ENCODE measurements at places on chromosomes 12 and 14.
A peak's percentile ranks its signal among the peaks of the same experiment; 100 is the strongest.

- peak; percentile 50 for DNase-seq
Observed at GRCh38 chr12:121494093-121494787, 86.6 kb downstream of the KDM2B start.

- DNase-seq, result no peak
Observed at GRCh38 chr12:45975506-45975905, 14.9 kb downstream of the SCAF11 start.

GRCh38 chr12:13094367-13094766 lies 9.1 kb downstream of the GSG1 start:
- DNase-seq, result no peak

GRCh38 chr12:50453872-50454271 lies 50.9 kb upstream of the DIP2B start:
- DNase-seq, result no peak

DNA sequence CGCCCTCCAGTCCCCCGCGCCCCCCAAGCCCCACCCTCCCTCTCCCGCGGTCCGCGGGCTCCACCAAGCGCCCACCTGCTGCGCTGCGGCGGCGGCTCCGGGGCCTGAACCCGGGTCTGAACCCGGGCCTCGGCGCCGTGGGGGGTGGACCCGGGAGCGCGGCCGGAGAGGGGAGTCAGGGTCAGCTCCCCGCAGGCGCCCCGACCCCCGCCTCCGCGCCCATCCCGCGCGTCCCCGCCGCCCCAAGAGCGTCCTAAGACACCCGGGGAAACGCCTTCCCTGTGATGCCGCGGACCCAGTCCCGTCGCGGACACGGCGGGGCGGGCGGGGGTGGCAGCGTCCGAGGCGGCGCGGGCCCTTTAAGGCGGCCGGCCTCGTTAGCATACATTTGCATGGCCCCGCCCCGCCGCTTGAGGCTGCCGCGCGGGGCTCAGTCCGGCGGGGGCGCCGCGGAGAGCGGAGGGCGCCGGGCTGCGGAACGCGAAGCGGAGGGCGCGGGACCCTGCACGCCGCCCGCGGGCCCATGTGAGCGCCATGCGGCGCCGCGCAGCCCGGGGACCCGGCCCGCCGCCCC lies at the start of gene MMP17:
MMP17 (plus strand) TSS at position 433 of the 574 bp plus-strand sequence; CDS start at position 535, 102 bp downstream.
- no peak for DNase-seq

- no peak for DNase-seq
Observed at GRCh38 chr12:75389061-75389460, 1.8 kb upstream of the GLIPR1L2 start.

DNA sequence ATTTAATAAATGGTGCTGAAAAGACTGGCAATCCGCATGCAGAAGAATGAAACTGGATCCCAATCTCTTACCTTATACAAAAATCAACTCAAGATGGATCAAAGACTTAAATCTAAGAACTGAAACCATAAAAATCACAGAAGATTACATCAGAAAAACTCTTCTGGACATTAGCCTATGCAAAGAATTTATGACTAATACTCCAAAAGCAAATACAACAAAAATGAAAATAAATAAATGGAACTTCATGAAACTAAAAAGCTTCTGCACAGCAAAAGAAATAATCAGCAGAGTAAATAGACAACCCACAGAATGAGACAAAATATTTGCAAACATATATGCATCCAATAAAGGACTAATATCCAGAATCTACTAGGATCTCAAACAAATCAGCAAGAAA lies 14.3 kb upstream of the CLEC1A start:
- no peak for DNase-seq

DNA sequence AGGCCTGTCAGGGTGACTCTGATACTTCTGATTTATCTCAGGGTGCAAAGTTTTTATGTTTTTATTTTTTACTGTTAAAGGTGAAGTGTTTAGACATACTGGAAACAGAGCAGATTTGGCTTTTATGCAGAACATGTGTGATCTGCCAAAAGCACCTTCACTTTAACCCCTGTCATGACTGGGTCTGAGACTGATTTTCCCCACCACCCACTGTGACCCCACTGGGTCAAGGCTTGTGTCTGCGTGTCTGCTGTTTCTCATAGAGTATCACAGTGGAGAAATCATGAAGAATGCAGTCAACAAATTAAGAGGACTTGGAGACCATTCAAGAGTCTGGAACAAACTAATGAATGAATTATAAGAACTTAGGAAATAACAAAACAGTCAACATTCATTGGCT lies 131.2 kb downstream of the SPTSSA start:
- DNase-seq, result no peak

- DNase-seq, result no peak
Observed at GRCh38 chr12:80504389-80505163, 60.5 kb downstream of the PTPRQ start.

DNA sequence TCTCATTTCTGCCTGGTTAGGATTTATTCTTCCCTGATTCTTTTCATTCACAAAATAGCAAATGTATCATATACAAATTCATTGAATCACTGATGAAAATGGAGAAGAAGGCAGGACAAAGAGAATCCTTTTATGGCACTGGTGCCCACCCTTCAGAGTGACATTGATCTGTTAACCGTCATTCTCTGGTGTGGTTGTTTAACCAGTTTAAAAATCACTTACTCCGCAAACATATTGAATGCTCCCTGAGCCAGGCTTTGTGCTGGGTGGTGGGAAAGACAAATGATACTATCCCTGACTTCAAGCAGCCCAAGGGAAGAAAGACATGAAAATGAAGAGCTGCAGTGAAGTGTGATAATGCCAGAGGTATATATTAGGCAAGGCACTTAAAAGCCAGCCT lies 187.5 kb upstream of the SLC38A2 start:
- no peak for DNase-seq

DNA sequence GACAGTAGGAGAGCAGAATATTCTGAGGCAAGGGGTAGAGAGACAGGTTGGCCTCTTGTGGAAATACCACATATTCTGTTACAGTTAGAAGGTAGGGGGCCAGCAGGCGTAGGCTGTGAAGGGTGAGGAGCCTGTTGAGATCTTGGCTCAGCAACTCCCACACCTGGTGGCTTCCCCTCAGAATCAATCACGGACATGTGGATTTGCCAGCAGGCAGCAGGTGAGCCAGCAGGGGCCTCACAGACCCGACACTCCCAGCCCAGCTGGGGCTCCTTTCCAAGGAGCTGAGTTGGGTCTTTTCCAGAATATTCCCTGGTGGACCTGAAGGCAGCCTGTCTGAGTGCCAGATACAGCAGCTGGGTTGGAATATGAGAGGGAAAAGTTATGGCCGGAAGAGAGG lies 150.0 kb upstream of the CRY1 start:
- DNase-seq, result no peak

- no peak for DNase-seq
Observed at GRCh38 chr12:39846971-39847650, 227.5 kb upstream of the ABCD2 start.

DNA sequence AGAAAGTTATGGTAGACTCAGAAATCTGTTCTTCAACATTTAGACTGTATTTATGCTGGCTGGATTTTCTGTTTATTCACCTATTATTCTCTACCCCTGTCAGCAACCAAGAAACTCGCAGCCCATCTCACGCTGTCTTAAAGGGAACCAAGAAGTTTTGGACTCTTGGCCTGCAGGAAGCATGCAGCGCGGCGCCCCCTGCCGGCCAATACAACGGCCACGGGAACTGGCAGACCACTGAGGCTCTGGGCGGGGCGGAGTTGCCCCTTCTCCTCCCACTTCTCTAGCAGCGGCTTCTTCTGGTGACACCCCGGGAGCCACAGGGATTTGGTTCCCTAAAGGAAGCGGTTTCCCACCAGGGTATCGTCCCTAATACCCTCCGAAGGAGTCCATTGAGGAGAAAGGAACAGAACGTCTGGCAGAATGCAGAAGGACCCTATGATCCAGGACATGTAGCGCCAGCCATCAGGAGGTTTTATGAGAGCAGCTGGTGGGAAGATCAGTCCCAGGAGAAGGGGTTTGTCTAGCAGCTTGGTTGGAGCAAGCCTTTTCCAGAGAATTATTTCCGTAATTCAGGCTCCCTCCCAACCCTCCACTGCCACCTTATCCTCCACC lies 21.0 kb upstream of the RNASE2 start:
- no peak for DNase-seq

GRCh38 chr12:128763395-128763794 lies 60.4 kb downstream of the SLC15A4 start:
- no peak for DNase-seq

GRCh38 chr12:124994437-124994975 lies 1.1 kb downstream of the BRI3BP start:
- no peak for DNase-seq

DNA sequence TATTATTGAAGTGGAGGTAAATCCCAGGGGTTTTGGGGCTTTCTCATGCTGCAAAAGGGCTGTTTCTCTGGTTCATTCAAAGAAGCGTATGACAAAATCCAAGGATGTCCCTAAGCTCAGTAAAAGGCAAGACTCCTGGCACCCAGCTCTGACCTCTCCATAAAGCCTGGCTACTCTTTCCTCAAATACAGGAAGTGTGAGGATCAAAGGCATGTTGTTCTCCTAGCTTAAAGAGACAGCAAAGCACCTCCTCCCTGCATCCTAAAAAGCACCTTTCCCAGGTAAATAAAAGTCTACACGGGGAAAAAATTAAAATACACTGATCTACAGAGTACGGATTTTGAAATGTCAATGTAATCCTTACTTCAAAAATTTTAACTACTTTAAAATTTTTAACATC lies 118.6 kb downstream of the LMNTD1 start:
- DNase-seq, result no peak

- no peak for DNase-seq
Observed at GRCh38 chr12:27508736-27509431, 15.1 kb upstream of the PPFIBP1 start.

DNA sequence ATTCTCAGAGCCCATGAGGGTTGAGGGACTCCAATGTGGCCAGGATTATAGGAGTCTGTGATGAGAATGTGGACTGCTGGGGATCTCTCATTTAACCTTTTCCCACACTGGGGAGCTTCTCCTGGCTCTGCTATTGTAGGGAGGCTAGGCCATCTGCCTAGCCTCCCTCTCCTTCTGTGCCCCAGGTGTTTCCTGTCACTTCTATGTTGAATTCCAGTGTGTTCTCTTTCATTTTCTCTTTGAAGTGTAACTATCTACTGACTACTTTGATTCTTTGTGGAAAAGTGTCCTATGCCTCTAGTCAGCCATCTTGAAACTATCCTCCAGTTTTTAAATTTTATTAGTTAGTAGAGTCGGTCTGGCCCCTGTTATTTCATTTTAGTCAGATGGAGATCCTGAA lies 53.4 kb upstream of the ABCD2 start:
- DNase-seq, result no peak

DNA sequence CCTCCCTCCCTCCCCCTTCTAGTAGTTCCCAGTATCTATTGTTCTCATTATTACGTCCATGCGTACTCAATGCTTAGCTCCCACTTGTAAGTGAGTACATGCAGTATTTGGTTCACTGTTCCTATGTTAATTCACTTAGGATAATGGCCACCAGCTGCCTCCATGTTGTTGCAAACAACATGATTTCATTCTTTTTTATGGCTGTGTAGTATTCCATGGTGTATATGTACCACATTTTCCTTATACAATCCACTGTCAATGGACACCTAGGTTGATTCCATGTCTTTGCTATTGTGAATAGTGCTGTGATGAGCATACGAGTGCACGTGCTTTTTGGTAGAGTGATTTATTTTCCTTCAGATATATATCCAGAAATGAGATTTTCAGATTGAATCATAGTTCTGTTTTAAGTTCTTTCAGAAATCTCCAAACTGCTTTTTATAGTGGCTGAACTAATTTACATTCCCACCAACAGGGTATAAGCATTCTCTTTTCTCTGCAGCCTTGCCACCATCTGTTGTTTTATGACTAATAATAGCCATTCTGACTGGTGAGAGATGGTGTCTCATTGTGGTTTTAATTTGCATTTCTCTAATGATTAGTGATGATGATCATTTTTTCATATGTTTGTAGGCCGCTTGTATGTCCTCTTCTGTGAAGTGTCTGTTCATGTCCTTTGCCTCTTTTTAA lies 17.9 kb upstream of the CLEC7A start:
- no peak for DNase-seq

GRCh38 chr14:87785897-87786296 lies 207.1 kb downstream of the GALC start:
- DNase-seq, result no peak

GRCh38 chr14:89493877-89494634 lies 77.0 kb upstream of the FOXN3 start:
- DNase-seq, result no peak

DNA sequence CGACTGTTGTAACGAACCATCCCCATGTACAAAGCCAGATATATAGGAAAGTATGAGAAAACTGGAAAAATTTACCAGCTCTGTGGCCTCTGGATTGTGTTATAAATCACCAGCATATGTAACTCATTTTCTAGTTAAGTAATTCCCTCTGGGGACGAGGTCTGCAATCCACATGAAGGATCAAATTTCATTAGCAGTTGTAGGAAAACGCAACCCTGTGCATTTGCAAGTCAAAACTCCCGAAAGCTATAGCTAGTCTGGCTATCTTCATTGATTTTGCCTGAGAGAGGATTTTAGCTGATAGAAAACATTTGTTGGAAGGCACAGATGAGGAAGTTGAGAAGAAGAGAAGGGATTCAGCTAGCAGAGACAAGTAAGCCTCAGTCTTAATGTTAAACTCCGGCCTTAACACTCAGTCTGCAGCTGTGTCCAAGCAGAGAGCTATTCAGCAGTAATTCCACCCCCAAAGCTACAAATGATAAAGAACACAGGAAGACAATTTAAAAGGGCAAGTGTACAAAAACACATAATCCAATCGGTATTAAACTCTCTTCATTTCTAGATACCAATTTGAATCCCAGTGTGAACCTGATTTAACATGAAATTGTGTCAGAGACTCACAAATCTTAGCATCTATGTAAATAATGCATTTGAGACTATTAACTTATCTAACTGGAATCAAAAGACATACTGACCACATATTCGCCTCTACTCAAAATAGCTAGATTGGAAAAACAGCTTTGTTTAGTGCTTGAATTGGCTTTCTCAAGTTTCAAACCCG lies 54.2 kb upstream of the CERS5 start:
- DNase-seq, result no peak

DNA sequence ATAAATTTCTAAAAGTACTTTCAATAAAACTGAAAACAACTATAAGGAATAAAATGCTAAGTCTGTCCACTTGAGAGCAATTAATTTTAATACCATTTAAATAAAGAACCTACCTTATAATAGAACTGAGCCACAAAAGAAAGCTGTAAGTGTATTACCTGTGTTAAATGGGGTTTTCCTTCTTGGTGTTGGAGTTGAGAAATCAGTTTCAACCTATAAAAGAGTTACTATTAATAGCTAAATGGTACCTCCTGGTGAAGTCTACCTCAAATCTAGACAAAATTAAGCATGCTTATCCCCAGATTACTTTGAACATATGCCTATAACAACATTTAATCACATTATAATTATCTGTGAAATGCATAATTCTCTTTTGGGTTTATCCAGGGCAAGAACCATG lies 48.8 kb downstream of the MIS18BP1 start:
- DNase-seq, result no peak

- no peak for DNase-seq
Observed at GRCh38 chr14:94575730-94576585, 5.3 kb upstream of the SERPINA5 start.
